T-cell (primary cell): ENCODE measurements at places on chromosomes 2 and 18. TPM values are rescaled to one million over a fixed set of nuclear protein-coding genes. Genes with fewer than 3 reads are reported as not detected.

The ITPRID2 gene
- 40.2 TPM for total RNA-seq

The ABHD1 gene
- 1.2 TPM for total RNA-seq

The KCNJ13 gene
- total RNA-seq, result not detected

The MGAT4A gene
- 197 TPM for total RNA-seq

The IL1B gene
- 4.4 TPM for total RNA-seq

The GBX2 gene
- not detected for total RNA-seq

The CYP27C1 gene
- not detected for total RNA-seq

The PLCL1 gene
- 20.3 TPM for total RNA-seq

The CCDC102B gene
- 6.1 TPM for total RNA-seq

The CPO gene
- total RNA-seq, result not detected

The BOK gene
- total RNA-seq, result 0.89 TPM

The CHRNG gene
- not detected for total RNA-seq

The MTCL1 gene
- total RNA-seq, result 0.43 TPM

The PRKAG3 gene
- total RNA-seq, result not detected

The PLEK gene
- total RNA-seq, result 11.0 TPM

The DSC2 gene
- total RNA-seq, result 0.13 TPM

The ELOA2 gene
- total RNA-seq, result not detected

The TMEM247 gene
- total RNA-seq, result not detected

The AGXT gene
- total RNA-seq, result 0.41 TPM

The CTDP1 gene
- total RNA-seq, result 46.3 TPM

The FECH gene
- 14.4 TPM for total RNA-seq

The CRYGD gene
- not detected for total RNA-seq

The PARD3B gene
- 1.6 TPM for total RNA-seq

The MARCO gene
- total RNA-seq, result not detected

The IMP4 gene
- total RNA-seq, result 78.1 TPM

The OSBPL1A gene
- total RNA-seq, result 3.4 TPM

The C2orf72 gene
- total RNA-seq, result 0.13 TPM

The IHH gene
- 0.28 TPM for total RNA-seq

The EVX2 gene
- not detected for total RNA-seq

The UGT1A3 gene
- not detected for total RNA-seq
